ENCODE measurements at places on chromosomes 6 and 20.

DNA sequence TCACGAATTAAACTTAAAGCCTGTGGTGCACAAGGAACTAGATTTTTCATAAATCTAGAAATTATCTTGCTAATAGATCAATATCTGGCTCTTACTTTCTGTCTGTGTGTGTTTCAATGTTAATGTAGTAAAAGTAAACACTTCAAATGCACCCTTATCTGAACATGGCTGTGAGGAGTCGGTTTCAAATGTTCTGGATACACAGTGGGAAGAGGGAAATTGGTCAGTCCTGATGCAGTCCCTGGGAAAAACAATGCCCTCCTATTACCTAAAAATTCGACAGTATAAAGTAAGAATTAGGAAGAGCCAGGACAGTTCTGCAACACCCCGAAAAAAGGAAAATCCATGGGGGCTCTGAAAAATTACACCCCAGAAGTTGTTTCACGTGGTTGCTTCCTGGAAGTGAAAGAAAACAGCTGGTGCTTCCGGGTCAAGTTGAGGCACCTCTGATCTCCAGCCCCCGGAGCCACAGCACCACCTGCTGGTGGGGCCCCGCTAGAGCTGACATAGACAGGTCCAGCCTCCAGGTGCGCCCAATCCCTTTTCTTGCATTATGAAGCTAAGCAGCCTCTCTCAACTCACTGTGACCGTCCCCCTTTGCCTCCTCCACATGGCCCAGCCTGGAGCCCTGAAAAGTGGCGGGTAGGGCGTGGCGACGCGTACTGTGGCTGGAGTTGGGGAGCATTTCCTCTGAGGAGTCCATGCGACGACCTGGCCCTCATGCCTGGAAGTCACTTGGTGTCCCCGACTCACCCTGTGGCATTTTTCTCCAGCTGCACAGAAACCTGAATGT lies 8.3 kb downstream of the SEMG2 start:
- no peak for DNase-seq

- DNase-seq = no peak
Measured at GRCh38 chr20:40442181-40442963, 246.7 kb downstream of the MAFB start.

DNA sequence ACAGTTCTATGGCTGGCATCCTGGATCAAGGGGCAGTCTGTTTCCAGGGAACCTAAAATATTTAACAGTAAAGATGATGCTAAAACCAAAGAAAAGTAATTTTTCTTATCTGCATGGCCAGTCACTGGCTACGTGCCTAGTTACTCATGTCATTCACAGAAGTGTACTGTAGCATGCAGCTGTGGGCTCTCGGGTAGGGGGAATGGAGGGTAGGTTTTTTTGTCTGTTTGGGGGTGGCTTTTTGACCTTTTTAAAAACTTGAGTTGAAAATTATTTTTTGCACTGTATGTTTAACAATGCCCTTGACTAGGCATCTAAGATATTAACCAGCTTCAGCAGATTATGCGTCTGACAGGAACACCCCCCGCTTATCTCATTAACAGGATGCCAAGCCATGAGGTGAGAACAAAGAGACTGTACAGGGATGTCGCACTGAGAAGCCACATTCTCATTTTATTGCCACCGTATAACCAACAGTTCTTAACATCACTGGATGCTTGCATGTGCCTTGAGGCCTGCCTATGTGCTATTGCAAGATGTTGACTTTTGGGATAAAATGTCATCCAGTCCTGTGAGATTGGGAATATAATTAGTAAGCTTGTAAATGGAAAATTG lies 30.3 kb upstream of the MAPK13 start:
- no peak for DNase-seq

DNA sequence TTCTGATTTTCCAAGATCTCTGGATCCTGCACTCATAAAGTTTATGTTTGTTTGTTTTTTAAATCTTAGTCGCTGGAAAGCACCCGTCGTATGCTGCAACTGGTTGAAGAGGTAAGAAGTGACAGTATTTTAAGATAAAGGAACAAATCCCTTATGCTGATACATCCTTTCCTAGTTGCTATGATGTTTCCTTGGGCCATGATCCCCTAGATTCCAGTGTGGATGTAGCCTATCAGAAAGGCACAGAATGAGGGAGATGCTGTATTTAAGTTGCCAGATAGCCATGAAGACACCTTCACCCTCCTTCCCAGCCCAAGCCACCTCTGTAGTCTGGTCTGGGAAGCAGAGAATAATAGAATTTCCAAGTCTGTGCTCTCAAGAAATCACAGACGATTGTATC lies 59.0 kb downstream of the SNAP25 start:
- no peak for DNase-seq

- no peak for DNase-seq
Measured at GRCh38 chr20:35341366-35342028, 49.3 kb upstream of the FAM83C start.

GRCh38 chr6:170227521-170227983 lies 63.3 kb downstream of the DLL1 start:
- peak; percentile 17 for DNase-seq

- DNase-seq = no peak
Measured at GRCh38 chr20:62921119-62921687, 5.1 kb downstream of the DIDO1 start.

DNA sequence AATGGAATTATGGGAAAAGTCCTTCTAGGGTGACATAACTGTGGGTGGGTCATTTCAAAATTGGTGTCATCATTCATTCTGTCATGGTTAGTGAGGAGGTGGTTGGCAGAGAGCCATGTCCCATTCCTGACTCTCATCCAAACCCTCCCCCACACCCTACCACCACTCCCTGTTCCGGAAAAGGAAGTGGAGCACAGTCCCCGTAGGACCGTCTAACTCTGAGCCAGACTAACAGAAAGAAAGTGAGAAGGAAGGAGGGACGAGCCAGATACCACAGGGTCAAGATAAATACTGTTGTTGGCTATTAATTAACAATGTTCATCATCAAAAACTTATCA lies 4.8 kb downstream of the TRIM10 start:
- peak; percentile 39 for DNase-seq

DNA sequence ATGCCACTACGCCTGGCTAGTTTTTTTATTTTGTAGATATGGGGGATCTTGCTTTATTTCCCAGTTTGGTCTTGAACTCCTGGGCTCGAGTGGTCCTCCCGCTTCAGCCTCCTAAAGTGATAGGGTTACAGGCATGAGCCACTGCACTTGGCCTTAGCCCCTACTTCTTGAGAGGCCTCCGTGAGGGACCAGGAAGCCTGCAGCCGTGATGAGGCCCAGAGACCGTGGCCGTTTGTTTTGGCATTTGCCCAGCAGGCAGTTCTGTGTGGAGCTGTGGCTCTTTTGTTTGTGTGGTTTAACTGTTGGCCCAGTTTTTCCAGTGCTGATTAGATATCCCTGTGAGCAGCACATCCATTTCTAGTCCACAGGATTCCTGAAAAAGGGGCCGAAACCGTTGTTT lies 39.8 kb downstream of the SRSF3 start:
- peak; percentile 77 for DNase-seq

- no peak for DNase-seq
Measured at GRCh38 chr6:137269347-137269746, 50.2 kb upstream of the IFNGR1 start.

DNA sequence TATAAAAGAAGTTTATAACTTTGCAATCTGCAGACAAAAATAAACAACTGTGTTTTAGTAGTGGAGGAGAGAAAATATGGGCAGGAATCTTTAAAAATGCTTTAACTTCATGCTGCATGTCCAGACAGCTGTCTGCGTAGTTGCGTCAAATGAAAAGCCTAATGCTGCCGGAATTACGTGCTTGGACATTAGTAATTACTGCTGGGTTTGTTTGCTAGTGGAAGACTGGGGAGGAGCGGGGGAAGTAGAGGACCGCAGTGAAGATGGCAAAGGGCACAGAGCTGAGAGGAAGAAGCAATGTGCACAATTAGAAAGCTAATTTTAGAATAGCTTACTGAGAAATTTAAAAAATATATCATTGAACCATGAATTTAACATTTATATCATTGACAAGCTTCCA lies 2.4 kb downstream of the SNAP25 start:
- no peak for DNase-seq

- no peak for DNase-seq
Measured at GRCh38 chr6:144653885-144654505, 368.9 kb downstream of the UTRN start.

DNA sequence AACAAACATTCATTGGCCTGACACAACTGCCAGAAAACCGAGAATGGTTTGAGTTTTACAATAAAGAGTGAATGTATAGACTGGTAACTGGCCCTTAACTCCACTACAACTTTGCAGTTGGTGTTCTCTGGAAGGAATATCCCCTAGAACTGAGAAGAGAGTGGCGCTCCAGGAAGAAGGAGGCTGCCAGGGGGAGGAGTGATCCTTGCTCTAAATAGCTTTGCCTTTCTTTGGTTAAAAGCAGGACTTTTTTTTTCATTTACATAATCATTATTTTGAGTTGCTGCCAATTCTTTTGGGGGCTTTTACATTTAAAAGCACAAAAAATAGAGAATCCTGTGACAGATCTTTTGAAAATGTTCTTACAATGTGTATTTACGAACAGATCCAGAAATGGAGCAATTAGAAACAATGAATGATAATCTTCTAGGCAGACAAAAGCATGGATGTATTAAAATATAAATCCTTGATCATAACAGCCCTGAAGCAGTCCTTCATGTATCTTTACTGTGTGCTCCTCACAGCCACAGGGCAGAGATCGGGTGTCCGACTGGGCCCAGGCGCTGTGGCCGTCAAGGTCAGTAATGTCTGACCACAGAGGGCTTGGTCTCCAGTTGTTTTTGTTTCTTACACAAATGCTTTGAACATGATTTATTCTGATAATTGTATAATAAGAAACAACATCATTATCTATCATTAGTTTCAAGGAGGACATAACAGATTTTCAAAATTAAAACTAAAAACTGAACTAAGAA lies 612.2 kb downstream of the HDGFL1 start:
- no peak for DNase-seq

DNA sequence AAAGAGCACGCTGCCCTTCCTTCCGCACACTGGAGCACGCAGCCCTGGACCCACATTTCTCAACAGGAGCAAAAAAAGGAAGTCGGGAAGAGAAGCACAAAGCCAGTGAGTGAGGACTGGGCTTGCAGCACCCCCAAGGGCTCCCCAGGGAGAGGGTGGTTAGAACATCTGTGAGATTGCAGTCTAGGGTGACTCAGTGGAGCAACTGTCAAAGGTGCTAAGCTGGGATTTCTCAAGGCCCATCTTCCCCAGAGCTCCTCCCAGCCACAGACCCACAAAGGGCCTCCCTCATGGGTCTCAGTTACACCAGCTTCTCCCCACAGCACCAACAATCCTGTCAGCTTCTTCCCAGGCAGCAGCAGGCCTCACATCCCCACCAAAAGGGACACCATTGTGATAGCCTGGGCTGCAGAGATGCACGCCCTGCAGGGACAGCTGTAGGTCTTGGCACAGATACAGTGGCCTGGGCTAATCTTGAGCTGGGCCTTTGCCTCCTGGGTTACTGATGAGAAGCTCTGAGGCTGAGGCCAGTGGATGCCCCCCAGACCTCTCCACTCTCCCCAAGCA lies 39.6 kb upstream of the CD93 start:
- peak; percentile 50 for DNase-seq

GRCh38 chr20:49938173-49939163 lies 2.3 kb downstream of the RNF114 start:
- peak; percentile 74 for DNase-seq

GRCh38 chr6:46484081-46484820 lies 7.0 kb downstream of the RCAN2 start:
- DNase-seq = peak; percentile 69

DNA sequence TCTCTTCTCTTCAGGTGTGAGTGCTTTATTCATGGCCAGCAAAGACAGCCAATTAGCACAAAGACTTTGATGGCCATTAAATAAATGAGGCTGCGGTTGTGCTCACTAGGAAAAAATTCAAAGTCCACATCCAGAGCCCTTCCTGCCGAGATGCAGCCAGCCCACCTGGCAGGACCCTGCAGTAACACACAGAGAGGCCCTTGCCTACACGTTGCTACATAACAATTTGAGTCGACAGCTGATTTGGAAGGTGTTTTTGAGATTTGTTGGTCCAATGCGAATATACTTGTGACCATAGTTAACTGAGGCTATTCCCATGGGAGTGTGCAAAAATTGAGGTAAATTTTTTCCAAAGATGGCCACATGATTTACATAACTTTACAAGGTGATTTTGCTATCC lies 605.4 kb upstream of the HTR1E start:
- DNase-seq = no peak

DNA sequence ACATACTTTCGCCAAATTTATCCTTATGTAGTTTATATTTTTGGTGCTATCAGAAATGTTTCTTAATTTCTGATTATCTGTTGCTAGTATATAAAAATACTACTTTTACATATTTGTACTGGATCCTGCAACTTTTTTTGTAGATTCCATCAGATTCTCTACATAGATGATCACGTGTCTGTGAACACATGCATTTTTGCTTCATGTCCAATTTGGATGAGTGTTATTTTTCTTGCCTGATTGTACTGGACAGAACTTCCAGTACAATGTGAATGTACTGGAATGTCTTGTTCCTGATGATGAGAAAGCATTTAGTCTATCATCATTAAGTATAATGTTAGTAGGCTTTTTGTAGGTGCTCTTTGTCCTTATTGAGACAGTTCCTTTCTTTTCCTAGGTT lies 25.0 kb upstream of the SSR1 start:
- DNase-seq = no peak

GRCh38 chr6:1267057-1267732 lies 44.7 kb upstream of the FOXQ1 start:
- no peak for DNase-seq

- no peak for DNase-seq
Measured at GRCh38 chr20:34842143-34842542, 16.7 kb upstream of the NCOA6 start.

DNA sequence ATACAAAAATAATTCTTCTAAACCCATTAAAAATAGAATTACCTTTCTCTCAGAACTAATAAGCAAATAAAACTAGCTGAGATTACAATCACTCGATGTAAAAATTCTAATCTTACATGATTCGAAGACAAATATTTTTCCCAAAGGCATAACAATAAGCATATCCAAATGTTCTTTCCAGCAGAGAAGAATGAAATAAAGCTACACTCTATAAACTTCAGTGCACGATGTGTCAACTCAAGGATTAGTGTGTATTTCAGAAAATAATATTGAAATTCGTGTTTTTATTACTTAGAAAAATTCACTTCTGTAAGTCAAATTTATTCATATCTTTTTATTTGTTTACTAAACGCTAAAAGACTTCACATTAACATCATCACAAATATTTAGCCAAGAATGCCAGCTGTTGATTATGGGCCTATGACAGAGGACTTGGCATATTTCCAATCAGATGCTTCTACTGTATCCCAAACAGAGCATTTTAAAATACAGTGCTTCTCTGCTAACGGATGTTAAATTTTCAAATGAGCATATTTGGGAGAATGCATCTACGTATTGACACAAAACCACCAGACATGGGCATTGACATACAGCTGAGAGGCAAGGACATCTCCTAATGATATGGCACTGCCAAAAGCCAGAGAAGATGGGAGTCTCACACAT lies 54.7 kb upstream of the PDE7B start:
- DNase-seq = no peak

DNA sequence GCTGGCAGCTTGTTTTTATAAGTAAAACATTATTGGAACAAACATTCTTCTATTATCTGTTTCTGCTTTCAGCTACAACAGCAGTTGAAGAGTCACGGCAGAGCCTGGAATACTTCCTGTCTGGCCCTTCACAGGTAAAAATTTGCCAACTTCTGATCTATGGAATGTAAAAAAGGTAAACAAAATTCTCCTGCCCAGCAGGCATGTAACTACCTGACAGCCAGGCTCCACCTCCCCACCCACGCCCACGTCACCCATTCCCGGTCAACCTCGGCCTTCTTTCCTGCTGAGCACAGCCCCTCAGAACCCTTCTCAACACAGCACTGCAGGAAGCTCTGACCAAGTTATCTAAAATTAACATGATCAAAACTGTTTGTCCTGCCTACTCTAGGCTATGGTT lies 166.0 kb downstream of the DLL1 start:
- no peak for DNase-seq
